ENCODE measurements at places on chromosomes 5 and 9.

DNA sequence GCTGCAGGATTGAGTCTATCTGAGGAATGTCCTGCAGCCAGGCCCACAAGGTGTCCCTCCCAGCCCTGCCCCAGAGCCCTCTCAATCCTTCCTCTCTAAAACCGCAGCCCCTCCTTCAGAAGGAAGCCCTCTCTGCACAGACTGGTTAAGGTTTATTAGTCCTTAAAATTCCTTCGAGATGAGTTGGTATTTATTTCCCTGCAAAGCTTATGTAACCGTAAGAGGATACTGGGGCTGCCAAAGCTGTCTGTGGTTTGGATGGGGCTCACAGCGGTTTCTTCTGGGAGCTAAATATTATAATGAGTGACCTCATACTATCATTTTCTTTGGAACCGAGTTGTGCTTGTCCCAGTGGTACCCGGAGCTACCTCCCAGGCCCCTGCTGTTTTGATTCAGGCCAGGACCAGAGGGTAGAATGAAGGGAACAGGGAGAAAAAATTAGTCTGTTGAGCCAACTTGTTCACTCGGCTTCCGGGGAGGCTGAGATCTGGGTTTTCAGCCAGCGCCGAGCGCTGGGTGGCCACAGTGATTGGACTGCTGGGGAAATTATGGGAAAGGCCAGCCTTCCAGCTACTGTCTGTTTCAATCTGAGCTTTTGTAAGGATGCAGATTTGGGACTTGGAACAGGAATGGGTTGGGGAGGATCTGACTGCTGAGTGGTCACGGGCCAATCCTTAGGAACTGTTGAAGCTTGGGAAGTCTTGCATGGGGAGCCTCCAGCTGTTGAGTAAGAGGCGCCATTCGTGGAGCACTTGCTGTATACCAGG is 107.5 kb downstream of the NDFIP1 start:
- DNase-seq: peak; percentile 97

- no peak for DNase-seq
These were observed 267.1 kb downstream of the GADD45G start for GRCh38 chr9:89871871-89872331.

DNA sequence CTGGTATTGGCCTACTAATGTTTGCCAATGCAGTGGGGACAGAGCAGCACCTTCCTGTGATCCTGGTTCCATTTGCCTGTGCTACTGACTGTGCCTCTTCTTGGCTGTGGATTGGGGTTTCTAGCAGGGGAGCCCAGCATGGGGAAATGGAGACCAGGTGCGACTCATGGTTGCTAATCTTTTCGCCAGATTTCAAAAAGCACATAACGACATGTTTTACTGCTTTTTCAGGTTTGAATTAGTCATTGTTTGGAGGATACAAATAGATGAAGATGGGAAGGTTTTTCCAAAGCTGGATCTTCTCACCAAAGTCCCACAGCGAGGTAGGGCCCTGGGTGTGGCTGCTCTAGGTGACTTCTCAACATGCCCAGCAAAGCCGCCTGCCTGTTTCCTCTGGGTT is 57.6 kb downstream of the IPPK start:
- no peak for DNase-seq

GRCh38 chr5:132418881-132419280 is 49.4 kb downstream of the SLC22A5 start:
- no peak for DNase-seq

DNA sequence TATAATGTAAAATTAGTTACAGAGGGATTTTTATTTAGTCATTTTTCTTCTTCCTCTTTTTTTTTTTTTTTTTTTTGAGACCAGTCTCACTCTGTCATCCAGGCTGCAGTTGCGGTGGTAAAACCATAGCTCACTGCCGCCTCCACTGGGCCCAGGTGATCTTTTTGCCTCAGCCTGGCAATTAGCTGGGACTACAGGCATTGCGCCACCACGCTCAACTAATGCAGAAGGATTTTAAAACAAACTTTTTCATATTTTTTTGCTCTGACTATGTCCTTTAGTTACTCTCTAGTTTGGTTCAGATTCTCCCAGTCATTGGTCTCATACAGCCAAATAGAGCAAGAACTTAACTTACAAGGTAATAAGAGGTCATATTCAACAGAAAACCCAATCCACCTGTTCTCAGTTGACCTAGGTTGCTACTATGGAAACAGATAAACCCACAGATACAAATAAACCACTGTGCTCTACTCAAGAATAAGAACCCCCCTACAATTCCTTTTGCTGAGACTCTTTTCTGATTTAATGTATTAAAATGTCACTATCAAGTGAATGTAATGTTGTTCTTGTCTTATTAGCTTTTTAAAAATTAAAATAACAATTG is 50.1 kb upstream of the TTC39B start:
- DNase-seq: no peak

- no peak for DNase-seq
These were observed 1024.3 kb downstream of the NR2F1-AS1 start for GRCh38 chr5:92556747-92557146.

DNA sequence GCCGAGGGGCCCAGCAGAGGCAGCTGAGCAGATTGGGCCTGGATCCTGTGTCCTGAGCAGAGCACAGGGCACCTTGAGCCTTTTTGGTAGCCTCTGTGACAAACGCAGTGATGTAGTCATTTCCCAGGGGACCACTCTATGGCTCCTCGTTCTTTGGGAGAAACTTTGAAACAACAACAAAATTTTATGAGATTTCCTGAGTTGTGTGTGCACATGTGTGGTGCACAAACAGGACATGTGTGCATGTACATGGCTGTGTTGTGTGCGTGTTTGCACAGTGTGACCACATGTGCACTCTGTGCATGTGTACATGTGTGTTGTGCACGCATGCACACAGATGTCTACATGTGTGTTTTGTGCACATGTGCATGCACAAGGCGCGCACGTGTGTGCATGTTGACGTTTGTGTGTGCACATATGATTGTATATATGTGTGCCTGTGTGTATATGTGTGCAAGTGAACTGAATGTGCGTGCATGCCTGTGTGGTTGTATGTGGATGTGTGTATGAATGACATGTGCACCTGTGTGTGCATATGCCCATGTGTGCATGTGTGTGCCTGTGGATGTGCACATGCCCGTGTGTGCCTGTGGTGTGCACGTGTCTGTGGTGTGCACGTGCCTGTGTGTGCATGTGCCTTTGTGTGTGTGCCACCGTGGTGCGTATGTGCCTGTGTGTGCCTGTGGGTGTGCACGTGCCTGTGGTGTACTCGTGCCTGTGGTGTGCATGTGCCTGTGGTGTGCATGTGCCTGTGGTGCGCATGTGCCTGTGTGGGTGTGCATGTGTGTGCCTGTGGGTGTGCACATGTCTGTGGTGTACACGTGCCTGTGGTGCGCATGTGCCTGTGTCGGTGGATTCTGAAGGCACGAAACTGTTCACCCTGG is 221.6 kb downstream of the CACNA1B start:
- DNase-seq: no peak

DNA sequence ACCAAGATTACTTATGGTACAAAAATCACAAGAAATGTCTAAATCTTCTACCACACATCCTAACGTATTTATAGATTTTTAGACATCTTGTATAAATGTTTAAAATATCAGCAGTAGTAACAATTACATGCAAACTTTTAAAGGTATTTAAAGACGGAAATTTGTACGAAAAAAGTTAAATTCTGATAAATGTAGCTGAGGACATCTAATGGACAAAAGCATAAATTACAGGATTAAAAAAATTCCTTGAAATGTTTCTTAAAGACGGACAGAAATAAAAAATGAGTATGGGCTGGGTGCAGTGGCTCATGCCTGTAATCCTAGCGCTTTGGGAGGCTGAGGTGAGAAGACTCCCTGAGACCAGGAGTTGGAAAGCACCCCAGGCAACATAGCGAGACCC is 15.8 kb downstream of the ERCC8 start:
- no peak for DNase-seq

- no peak for DNase-seq
These were observed 243.5 kb upstream of the FBXL7 start for GRCh38 chr5:15256485-15256884.

- no peak for DNase-seq
These were observed 1.6 kb upstream of the DOK3 start for GRCh38 chr5:177511181-177511580.

- no peak for DNase-seq
These were observed 159.3 kb downstream of the CEP120 start for GRCh38 chr5:123263859-123264258.

- DNase-seq: peak; percentile 14
These were observed 95.8 kb downstream of the ANKRD18B start for GRCh38 chr9:33619666-33620404.

GRCh38 chr9:114192539-114192938 is 37.2 kb downstream of the COL27A1 start:
- DNase-seq: no peak

- peak; percentile 28 for DNase-seq
These were observed 849.2 kb downstream of the TAF11L14 start for GRCh38 chr5:18483451-18483850.

DNA sequence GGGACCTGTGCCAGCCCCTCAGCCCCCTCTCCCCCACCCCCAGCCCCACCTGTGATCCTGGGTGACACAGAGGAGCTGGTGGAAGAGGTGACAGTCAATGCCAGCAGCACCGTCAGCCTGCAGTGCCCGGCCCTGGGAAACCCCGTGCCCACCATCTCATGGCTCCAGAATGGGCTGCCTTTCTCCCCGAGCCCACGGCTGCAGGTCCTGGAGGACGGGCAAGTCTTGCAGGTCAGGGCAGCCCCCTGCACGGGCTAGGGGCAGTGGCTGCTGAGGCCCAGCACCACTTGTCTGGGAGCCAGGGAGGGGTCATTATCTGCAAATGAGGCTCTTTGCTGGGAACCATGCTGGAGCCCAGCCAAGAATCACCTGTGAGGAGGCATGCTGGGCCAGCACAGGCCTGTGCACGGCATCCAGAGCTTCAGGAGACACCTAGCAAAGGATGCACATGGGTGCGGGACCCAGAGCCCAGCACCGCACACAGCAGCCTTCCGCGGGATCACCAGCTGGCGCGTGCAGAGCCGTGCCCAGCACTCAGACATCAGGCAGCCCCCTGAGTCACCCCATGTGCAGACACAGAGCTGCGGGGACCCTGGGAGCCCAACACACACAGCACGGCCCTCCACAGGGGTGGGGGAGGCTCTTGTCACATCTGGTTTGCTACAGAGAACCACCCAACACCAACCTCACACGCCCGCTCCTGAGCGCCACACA is 62.0 kb upstream of the ASS1 start:
- DNase-seq: no peak

DNA sequence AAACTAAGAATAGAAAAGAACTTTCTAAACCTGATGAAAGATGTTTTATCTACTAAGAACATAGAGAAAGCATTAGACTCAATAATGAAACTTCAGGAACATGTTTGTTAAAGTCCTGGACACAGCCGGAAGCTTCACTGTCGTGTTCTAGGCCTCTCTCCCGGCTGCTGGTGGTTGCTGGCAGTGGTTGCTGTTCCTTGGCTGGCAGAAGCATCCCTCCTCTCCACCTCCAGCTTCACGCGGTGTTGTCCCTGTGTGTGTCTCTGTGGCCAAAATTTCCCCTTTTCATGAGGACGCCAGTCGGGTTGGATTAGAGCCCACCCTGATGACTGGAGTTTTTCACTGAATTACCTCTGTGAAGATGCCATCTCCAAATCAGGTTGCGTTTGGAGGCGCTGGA is 6.5 kb upstream of the MED10 start:
- DNase-seq: no peak

- DNase-seq: peak; percentile 57
These were observed 1.2 kb upstream of the AJM1 start for GRCh38 chr9:136840877-136841645.

DNA sequence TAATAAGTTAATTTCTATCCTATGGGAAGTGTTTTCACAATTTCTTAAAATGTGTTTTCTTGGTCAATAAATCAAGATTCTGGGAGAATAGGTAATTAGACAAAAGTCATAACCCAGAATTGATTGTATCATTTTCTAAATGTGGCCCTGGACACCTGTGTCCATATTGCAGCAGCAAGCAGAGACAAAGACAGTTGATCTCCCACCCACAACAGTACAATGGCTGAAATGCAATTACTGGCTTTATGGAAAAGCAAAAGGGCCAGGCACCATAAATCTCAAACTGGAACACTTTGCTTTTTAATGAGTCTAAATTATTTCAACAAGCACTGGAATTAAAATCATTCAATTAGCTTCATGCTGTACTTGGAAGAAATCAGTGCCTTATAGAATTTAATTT is 157.2 kb downstream of the ESM1 start:
- DNase-seq: no peak

DNA sequence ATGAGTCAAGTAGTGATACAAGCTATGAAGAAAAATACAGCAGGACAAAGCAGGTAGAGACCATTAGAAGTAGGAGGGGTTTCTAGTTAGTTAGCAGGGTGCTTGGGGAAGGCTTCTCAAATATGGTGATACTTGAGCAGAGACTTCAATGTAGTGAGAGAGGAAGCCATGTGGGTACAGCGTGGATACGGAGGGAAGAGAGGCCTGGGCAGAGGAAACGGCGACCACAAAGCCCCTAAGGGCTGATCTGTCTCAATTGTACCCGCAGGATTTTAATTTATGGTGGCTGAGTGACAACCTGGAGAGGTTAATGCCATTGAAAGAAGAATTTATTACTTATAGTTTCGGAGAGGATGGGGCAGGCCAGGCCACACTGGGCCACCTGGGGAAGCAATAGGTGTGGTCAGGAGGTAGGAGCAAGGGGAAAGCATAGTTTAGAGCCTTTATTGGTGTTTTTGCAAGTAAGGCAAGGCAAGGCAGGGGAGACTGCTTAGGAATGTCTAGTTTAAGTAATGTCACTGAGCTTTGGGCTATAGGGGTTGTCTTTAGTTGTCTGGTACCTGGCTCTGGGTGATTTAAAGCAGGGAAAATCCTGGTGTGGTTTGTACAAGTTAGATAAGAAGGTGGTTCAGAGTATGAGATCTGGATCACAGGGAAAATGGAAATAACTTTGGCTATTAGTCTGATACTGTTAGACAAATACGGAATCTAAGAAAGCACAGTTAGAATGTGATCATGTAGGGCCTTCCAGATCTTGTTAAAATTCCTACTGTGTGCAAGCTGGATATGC is 42.6 kb downstream of the GCNT4 start:
- no peak for DNase-seq

DNA sequence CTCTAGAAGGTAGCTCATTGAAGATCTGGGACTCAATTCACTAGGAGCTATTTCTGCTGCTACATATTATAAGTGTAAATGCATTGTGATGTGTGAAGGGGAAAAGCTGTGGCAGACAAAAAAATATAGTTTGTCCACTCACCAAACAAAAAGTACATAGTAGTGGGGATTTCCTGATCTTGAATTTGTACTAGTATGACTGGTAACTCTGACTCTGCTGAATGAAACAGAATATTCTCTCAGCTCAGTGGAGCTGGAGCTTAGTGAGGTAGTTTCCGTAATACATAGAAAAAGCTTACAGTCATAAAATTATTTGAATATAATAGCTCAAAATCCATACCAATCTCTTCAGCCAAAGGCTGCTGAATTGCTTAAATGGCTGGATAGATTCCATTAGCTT is 455.6 kb upstream of the CD180 start:
- DNase-seq: no peak

GRCh38 chr9:21336457-21336856 is 1.3 kb upstream of the KLHL9 start:
- DNase-seq: no peak

DNA sequence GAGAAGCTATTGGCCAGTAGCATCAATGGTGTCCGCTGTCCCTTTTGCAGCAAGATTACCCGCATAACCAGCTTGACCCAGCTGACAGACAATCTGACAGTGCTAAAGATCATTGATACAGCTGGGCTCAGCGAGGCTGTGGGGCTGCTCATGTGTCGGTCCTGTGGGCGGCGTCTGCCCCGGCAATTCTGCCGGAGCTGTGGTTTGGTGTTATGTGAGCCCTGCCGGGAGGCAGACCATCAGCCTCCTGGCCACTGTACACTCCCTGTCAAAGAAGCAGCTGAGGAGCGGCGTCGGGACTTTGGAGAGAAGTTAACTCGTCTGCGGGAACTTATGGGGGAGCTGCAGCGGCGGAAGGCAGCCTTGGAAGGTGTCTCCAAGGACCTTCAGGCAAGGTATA is 10.8 kb downstream of the TRIM32 start:
- no peak for DNase-seq

Measured in kidney glomerular epithelial cell (primary cell).